ENCODE measurements at places on chromosomes 2 and 18. TPM values are rescaled to one million over a fixed set of nuclear protein-coding genes. Genes with fewer than 3 reads are reported as not detected.

The PRR30 gene
- not detected for total RNA-seq

The KCNE4 gene
- total RNA-seq, result not detected

DNA sequence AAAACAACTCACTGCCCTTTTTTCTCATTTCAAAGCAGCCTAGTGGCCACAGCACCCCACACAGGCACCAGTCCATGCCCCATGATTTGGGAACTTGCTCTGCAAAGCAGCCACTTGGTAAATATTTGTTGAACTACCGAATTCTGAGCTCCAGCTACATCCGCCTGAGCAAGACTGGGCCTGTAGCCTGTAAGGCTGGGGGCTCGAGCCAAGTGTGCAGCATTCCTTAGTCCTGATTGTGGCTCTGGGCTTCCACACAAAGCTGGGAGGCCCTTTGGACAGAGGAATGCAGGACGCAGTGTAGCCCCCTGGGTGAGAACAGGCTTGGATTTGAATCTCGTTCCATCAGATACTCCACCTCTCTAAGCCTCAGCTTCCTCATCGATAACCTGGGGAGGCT, 88.4 kb downstream of the ACTR2 start:
- H3K27me3 ChIP-seq, result no peaks in the 10 kb centered on the region
- H3K27ac ChIP-seq, result no peak overlapping the region
- no peak overlapping the region for H3K4me3 ChIP-seq
- H3K4me1 ChIP-seq, result peaks cover 7% of the 10 kb centered on the region

The ASPRV1 gene
- 0.71 TPM for total RNA-seq

- peak overlapping the region; percentile 95 for H3K27ac ChIP-seq
- 0 out of 2 replicates have a peak overlapping the region, but pooled peaks have one; percentile 27 for H3K4me3 ChIP-seq
- peaks cover 19% of the 10 kb centered on the region for H3K36me3 ChIP-seq
- peaks cover 100% of the 10 kb centered on the region for H3K4me1 ChIP-seq
- no peak for DNase-seq
- no peaks in the 10 kb centered on the region for H3K27me3 ChIP-seq
Measured at GRCh38 chr2:177243476-177243875, 21.1 kb downstream of the NFE2L2 start.

The ACMSD gene
- total RNA-seq, result not detected

- peaks cover 68% of the 10 kb centered on the region for H3K4me1 ChIP-seq
- peak; percentile 94 for DNase-seq
- peak overlapping the region; percentile 97 for H3K27ac ChIP-seq
- no peaks in the 10 kb centered on the region for H3K36me3 ChIP-seq
- H3K4me3 ChIP-seq, result peak overlapping the region; percentile 61
Measured at GRCh38 chr2:11829324-11829946, 83.0 kb downstream of the LPIN1 start.

- H3K27ac ChIP-seq, result no peak overlapping the region
- H3K36me3 ChIP-seq, result no peaks in the 10 kb centered on the region
- no peaks in the 10 kb centered on the region for H3K27me3 ChIP-seq
- H3K4me3 ChIP-seq, result no peak overlapping the region
- peaks cover 4% of the 10 kb centered on the region for H3K4me1 ChIP-seq
Measured at GRCh38 chr18:32349728-32350395, 120.8 kb downstream of the GAREM1 start.
